A549 (cell line): ENCODE measurements at places on chromosomes 5 and 9.

DNA sequence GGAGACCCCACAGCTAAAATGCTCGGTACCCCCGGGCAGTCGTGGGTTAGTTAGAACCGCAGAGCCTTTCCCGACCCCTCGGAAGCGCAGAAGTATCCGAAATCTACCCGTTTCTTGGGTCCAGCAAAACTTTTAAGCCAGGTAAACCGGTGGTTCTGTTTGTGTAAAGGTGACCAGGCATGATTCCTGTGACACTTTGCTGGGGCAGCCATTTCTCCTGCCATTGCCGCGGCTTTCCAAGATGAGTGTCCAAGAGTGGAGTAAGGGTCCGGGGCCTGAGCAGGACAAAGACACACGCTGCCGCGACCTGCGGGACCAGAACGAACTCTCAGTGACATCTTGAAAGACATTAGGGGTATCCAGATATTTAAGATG, 655 bp downstream of the MARVELD2 start:
- DNase-seq, result no peak

- no peak for DNase-seq
Measured at GRCh38 chr5:163248871-163249270, 188.5 kb upstream of the CCNG1 start.

GRCh38 chr5:172413601-172414171, 40.6 kb downstream of the SH3PXD2B start:
- no peak for DNase-seq

- DNase-seq, result no peak
Measured at GRCh38 chr5:140367256-140368013, 7.4 kb downstream of the SLC4A9 start.

DNA sequence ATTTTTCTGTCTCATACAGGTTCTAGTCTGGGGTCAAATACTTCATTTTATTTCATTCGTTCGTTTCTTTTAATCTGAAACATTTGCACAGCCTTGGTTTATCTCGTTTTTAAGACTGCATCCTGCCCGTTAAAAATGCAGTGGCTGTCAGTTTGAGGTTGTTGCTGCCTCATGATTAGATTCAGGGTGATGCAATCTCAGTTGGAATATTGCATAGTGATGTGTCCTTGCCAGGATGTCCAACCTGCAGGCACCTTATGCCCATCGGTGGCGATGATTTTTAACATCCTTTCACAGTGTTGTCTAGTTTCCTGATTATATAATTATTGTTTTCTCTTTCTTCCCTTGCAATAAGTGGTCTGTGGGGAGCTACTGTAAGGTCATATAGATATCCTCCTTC, 45.1 kb downstream of the SH3GL2 start:
- no peak for DNase-seq

- no peak for DNase-seq
Measured at GRCh38 chr5:53503562-53504218, 23.3 kb downstream of the FST start.

DNA sequence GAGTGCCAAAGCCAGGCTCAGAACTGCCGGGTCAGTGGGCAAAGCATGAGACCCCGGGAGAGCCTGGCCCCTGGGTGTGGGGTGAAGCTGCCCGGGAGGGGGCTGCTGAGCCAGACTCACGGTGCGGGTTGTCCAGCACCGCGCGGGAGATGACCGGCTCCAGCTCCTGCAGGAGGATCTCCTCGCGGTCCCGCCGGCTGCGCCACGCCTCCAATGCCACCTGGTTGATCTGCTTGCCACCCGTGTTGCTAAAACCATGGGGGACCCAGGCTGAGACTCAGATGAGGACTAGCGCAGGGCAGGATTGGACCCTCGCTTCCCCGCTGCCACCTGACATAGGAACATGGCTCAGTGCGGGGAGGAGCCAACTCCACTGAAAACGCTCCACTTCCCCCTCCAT, 2.6 kb downstream of the TOR2A start:
- no peak for DNase-seq
